ENCODE measurements at places on chromosomes 7 and 10. TPM values are rescaled to one million over a fixed set of nuclear protein-coding genes. Genes with fewer than 3 reads are reported as not detected.
A peak's percentile ranks its signal among the peaks of the same experiment; 100 is the strongest.

- DNase-seq = no peak
Measured at GRCh38 chr7:28406192-28406591, 6.1 kb upstream of the CREB5 start.

The HNRNPA2B1 gene
- total RNA-seq = 343 TPM

DNA sequence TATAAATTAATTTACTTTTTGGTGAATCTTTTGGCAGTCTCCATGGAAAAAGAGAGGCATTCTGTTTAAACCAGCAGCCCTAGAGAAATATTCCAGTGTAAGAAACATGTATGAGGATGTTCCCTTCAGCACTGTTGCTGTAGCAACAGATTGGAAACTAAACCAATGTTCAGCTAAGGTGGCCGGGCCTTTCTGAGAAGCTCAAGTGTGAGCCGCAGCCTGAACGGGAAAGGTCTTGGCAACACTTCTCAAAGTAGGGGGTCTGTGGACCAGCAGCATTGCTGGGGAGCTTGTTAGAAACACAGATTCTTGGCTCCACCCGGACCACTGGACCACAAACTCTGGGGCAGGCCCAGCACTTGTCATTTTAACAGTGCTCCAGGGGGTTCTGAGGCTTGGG is 36.2 kb downstream of the RAMP3 start:
- peak; percentile 22 for DNase-seq

GRCh38 chr10:8670461-8670860 is 616.0 kb downstream of the GATA3 start:
- DNase-seq = no peak

DNA sequence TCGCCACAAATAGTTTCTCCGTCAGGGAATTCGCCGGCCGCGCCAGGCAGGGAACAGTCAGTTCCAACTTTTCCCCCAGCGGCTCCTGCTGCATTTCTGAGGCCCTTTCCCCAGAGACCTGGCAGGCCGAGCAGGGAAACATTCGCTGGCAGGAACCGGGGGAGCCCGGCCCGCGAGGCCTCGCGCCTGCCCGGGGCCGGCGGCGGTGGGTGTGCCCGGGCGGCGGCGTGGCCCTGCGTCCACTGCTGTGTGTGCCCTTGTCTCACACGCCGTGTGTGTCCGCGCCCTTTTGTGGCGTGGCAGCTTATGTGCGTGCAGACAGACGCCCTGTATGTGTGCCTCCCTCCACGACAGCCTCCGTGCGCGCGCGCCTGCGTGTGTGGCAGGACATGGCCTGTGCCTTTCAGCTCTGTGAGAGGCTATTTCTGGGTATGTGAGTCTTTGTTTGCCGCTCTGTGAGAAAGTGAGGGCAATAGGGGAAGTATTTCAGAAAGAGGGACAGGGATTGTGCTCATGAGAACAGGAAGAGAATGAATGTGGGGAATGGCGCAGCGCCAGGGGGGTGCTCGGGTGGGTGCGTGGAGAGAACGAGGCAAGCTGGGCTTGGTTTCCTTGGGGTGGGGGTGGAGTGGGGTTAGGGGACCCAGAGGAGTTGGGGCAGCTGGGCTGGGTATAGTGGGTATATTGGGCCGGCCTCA is 689 bp upstream of the SMARCD3 start:
- peak; percentile 83 for DNase-seq

GRCh38 chr10:8311526-8312070 is 257.1 kb downstream of the GATA3 start:
- DNase-seq = no peak

GRCh38 chr10:72127571-72127970 is 39.2 kb upstream of the SPOCK2 start:
- no peak for DNase-seq

The TRPV6 gene
- total RNA-seq = 0.38 TPM

The SLC18A3 gene
- total RNA-seq = not detected

DNA sequence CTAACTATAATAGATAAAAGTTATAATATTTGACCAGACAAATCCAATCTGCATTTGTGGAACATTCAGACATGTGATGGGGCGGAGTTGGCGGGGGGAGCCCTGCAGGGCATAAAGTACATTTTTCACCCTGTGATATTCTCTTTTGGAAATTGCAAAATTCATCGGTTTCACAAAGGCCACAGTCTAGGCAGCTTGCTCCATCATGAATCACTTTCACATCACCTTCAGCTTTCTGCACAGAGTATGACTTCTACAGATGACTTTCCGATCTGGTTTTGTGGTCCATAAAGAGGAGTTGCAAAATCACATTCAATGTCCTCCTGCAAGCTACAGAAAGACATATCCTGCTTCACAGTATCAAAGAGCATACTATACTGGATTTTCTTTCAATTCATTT is 51.4 kb upstream of the APBB1IP start:
- DNase-seq = no peak

- DNase-seq = no peak
Measured at GRCh38 chr10:92080244-92080643, 156.7 kb downstream of the BTAF1 start.
